ENCODE measurements at places on chromosomes 4 and X. TPM values are rescaled to one million over a fixed set of nuclear protein-coding genes. Genes with fewer than 3 reads are reported as not detected.

GRCh38 chrX:52284865-52285264, 84.0 kb upstream of the XAGE2 start:
- no peak for DNase-seq

The PRAF2 gene
- 22.3 TPM for total RNA-seq

DNA sequence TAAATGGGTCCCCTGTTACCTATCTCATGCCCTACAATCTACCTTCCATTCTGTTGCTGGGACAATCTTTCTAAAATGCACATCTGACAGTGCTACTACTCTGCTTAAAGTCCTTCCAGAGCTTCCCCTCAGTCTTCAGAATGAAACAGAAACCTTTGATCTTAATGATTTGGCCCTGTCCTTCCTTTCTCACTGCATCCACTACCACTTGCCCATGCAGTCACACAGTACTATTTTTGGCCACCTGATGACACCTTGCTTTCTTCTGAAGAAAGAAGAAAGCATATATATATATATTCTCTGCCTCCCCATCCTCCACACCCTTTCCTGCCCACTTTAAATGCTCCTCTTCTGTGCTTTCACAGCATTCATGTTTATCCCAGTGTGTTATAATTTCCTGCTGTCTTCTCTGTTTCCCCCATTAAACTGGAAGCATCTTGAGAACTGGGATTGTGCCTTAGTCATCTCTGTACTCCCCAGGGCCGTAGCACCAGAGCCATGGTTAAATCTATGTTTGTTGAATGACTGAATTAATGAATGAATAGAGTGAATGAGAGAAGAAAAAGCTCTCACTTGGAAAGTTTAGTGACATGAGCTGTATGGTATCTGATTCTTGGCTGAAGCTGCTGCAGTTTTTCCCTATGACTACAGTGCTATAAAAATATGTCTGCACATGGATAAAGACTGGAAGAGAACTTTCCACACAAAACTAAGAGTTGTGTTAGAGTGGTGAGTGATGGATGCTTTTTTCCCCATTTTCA, 56.2 kb downstream of the RTL9 start:
- no peak for DNase-seq

GRCh38 chrX:112642349-112642748, 37.4 kb downstream of the LHFPL1 start:
- peak; percentile 31 for DNase-seq

The CDS1 gene
- total RNA-seq, result 2.0 TPM

The NALF2 gene
- total RNA-seq, result 0.74 TPM

DNA sequence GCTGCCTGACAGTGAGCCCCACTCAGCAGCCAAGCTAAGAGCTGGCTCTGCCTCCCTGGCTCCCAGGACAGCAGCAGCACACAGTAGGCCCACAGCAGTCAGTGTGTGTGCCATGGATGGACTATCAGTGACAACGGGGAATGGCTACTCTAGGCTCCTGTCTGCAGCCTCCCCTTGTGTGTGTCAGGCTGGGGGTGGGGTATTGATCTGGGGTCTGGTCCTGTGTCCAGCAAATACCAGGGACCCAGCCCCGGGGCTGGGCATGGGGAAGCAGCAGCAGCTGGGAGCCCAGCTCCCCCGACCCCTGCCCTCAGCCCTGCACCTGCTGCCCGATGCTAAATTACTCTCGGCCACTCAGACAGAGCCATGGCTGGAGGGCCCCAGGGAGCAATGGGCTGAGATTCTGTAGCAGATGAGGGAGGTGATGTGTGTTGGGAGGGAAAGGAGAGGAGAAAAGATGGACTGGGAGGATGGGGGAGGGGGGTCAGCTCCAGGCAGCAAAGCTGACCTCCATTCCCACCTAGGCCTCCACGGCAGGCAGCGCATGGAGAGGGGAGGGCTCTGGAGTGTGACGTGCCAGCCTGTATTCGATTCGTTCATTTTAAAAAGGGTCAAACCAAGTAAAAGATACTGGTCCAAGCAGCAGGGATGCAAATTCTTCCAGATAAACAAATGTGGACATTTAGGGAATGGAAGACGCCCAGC, 61.3 kb upstream of the CRMP1 start:
- no peak for DNase-seq

DNA sequence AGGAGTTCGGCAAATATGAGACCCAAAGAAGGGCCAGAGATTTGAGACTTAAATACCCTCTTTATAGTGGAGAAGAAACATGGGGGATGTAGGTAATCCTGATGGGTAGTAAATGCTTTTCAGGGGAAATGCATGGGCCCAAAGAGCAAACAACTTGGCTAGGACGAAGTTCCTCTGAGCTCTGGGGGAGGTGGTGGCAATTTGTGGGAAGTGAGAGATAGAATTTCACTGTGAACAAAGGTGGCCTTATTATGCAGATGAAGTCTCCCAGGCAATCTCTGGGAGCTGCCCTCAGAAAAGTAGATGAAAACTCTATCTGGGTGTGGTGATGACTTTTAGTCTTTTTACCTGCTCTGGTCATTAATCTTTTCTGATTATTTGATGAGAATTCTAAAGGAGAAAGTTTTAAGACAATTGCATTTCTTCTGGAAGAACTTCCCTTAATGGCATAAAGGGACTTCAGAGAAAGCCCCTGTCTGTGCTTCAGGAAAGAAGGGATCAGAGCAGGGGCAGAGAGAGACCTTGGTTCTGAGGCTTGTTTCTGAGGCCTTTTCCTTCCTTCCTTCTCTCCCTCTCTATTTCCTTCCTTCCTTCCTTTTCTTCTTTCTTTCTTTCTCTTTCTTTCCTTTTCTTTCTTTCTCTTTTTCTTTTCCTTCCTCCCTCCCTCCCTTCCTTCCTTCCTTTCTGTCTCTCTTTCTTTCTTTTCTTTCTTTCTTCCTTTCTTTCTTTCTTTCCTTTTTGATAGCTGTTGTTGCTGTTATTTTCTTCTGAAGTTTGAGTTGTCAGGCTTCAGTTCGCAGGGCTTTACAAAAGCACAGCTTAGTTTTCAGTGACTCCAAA, 37.5 kb upstream of the MAOA start:
- DNase-seq, result no peak

The ADH1A gene
- not detected for total RNA-seq

DNA sequence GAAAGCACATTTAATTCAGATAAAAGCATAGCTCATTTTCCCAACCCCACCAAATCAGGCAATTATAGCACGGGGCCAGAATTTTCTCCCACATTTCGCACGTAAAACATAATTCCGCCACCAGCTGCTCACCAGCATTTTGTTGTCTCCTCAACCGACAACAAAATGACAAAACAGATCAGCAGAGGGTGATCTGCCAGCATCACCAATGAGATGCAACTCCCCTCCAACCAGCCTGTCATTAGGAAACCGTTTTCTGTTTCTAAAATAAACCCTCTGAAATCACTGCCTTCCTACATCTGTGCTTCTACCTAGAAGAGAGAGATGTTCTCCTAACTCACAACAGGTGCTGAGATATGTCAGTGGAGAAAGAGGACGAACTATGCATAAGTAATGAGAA, 654.8 kb upstream of the CPEB2 start:
- no peak for DNase-seq

DNA sequence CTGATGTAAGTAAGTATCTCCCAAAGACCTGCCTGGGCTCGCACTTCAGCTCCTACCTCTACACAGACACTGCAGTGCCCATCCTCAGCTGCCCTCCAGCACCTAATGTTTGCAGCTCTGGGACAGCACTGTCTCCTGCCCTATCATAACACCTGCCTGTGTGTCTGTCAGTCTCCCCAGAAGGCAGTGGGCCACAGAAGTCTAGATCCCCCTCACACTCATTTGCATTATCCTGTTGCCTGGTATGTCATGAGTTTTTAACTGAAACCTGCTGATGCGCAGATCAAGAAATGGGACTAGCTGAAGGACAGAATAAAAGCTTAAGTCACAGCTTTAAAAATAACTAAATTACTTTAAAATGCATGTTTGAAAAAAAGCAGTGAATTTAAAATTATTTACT, 43.0 kb downstream of the LRP2BP start:
- DNase-seq, result no peak

DNA sequence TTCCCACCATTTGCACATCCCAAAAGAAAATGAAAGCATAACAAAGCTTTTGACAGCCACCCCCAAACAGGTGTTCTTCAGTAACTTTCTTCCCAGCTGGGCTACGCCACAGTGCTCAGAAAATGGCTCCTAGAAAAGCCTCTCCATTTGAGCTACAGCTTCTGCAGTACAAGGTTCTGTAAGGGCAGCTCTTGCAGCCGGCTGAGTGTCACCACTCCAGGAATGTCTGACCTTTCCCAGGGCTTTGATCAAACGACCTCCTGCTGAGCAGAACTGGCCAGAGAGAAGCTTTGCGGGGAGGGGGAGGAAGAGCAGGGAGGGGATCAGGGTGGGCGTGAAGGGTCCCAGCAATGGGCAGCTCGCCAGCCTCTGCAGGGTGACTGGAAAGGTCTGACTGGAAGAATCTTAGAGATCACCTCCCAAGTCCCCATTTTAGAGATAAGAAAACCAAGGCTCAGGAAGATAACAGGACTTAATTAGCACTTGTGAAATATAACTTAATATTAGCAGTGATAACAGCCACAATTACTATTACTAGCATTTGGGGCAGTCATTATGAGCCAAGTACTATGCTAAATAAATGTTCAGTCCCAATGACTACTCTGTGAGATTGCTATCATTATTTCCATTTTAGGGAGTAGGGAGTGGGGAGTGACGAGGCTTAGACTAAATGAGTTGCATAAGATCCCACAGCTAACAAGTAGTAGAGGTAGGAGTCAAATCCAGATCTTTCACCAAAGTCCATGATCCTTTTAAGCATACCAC, 51.1 kb downstream of the LEF1 start:
- no peak for DNase-seq

DNA sequence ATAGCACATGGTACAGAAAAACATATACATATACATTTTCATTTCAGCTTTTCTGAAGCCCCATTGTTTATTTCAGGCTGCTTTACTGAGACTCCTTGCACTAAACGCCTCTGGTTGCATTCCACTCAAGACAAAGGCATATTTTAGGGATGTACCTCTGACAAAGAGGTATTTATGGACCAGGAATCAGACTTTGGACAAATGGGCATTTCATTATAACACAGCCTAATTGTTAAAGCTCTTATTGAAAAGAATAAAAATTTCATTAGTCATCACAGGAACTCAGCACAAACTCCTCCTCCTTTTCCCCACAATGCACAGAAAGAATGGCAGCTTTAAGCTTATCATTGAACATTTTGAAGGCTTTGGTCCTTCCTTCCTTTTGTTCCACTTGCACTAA, 62.9 kb upstream of the UGT8 start:
- no peak for DNase-seq

- no peak for DNase-seq
Observed at GRCh38 chr4:15168759-15169158, 166.5 kb downstream of the CPEB2 start.

The ARX gene
- not detected for total RNA-seq

The ERVMER34-1 gene
- total RNA-seq, result 0.44 TPM

DNA sequence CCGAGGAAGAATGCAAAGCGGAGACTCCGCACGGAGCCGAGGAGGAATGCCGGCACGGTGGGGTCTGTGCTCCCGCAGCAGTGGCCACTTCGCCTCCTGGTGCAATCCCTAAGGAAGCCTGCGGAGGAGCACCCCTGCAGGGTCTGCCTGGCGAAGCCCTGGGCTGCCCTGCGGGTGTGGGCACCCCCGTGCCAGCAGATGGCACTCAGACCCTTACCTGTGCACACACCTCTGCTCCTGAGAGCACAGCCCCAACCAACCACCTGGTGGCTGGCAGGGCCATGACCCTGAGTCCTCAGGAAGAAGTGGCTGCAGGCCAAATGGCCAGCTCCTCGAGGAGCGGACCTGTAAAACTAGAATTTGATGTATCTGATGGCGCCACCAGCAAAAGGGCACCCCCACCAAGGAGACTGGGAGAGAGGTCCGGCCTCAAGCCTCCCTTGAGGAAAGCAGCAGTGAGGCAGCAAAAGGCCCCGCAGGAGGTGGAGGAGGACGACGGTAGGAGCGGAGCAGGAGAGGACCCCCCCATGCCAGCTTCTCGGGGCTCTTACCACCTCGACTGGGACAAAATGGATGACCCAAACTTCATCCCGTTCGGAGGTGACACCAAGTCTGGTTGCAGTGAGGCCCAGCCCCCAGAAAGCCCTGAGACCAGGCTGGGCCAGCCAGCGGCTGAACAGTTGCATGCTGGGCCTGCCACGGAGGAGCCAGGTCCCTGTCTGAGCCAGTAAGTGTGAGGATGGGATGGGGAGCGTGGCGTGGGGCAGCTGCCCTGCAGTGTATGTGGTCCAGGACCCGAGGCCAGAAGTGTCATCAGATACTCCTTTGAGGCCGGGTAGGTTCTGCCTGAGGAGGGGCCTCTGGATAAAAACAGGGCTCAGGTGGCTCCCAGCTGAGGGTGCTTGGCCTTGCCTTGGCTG, 7.0 kb downstream of the TACC3 start:
- no peak for DNase-seq

GRCh38 chrX:123990602-123991001, 29.1 kb downstream of the STAG2 start:
- DNase-seq, result no peak

DNA sequence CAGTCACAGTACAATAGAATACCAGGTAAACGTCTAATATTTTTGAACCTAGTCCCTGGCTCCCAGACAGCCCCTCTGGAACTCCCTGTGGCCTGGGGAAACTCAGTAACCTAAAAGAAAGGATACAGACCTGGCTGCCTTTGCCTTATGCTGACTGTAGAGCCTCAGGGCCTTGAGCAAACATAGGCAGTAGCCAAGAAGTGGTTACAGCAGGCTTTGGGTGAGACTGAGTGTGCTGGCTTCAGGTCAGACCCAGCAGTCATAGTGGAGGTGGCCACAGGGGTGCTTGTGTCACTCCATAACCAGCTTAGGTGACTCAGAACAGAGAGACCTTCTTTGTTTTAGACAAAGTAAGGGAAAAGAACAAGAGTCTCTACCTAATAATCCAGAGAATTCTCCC, 141.8 kb upstream of the PRDX4 start:
- no peak for DNase-seq

DNA sequence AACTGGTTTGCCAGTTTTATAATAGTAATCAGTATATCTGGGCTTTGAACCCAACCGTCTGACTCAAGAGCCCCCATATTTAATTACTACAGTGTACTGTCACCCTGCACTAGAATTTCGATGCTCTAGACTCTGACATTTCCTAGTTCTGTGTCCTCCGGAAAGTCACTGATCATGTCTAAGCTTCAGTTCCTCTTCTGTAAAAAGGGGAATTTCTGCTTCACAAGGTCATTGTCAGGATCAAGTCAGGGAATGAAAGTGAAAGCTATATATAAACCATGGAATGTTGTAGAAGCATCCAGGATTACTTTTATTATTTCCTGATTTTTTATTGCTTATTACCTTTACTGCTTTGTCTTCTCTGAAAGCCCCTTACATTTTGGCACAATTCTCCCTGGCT, 4.0 kb upstream of the KCNIP4 start:
- no peak for DNase-seq

The VCX3A gene
- total RNA-seq, result not detected

DNA sequence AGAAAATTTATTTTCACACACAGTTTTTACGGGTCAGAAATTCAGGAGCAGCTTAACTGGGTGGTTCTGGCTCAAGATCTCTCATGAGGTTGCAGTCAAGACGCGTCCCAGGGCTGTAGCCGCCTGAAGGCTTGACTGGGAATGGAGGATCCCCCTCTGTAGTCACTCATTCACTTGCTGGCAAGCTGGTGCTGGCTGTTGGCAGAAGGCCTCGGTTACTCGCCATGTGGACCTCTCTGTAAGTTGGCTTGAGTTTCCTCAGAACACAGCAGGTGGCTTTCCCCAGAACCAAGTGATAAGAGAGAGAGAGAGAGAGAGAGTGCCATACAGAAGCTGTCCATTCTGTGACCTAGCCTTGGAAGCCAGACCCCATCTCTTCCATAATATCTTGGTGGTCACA, 132.8 kb downstream of the DCLK2 start:
- no peak for DNase-seq

- DNase-seq, result no peak
Observed at GRCh38 chr4:77193511-77194102, 36.6 kb downstream of the CCNG2 start.

The ARL9 gene
- not detected for total RNA-seq

The NPNT gene
- total RNA-seq, result not detected

Measured in endothelial cell (in vitro differentiated cells).